ENCODE measurements at places on chromosomes 11 and 22.

- no peak for DNase-seq
Measured at GRCh38 chr11:114977651-114978050, 299.3 kb downstream of the NXPE2 start.

DNA sequence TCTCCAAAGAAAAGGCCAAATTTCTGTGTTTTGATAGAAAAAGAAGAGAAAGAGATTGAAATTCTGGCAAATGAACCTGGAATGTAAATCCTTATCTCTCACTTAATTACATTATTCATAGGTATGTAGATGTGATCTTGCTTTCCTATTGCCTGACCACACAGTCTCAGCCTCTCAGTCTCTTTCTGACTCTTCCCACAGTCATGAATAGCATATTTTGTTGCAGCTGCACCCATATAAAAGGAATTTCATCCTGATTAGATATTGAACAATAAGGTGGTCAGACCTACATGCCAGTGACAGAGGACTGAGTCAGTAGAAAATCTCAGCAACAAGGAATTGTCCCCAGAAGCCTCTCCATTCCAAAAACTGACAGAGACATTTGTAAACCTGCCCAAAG lies 62.9 kb upstream of the LRRC4C start:
- no peak for DNase-seq

- DNase-seq = no peak
Measured at GRCh38 chr11:105211806-105212554, 72.4 kb upstream of the CARD18 start.

- peak; percentile 32 for DNase-seq
Measured at GRCh38 chr11:118488480-118489109, 38.7 kb upstream of the TTC36 start.

DNA sequence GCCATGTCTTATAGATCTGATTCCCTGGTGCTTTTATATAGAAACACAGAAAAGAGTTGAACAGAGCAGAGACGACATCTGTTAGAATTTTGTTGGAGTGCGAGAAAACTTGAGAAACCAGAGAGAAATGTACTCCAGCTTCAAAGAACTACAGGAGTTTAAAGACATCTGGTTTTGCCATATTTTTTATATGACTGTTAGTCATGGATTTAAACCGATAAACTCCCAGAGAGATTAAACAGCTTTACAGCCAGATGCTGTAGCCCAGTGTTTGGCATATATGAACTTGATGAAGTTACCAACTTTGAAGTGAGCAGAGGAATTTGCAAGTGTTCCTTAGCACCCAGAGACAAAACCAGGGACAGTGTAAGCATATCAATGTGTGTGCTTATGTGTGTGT lies 1083.1 kb downstream of the LRRC4C start:
- DNase-seq = peak; percentile 12

DNA sequence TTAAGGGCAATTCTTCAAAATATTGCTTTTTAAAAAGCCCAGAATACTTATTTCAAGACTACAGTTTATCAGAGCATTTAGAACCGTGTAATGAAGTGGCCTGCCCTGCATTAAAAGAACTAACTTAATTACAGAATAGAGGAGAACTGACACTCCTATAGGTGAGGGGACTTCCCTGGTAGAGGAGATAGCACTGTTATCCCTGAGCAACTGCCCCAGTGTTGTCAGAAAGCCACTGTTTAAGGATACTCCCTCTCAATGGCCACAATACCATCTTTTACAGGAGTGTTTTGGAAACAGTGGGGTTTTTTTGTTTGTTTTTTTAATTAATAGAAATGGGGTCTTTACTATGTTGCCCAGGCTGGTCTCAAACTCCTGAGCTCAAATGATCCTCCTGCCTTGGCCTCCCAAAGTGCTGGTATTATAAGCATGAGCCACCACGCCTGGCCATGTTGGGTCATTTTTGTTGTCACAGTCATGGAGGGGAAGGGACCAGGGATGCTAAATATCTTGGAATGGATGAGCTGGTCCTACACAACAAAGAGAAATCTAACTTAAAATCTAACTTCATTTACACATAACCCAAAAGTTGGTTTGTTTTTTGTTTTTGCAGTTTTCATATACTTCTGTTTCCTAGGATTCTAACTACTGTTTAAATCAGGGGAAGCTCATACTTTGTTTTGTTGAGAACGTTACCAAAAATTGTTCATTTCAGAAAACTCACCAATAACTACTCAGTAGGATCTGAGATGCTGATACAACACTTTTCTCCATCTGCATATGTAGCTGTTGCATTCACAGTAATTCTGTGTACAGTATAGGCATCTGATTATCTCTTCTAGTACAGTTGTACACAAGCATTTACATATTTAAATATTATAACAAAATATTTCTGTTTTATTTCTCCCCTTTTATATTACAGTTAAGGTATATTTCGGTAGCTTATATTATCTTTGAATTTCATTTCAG lies 8.1 kb downstream of the RPL27A start:
- no peak for DNase-seq

- no peak for DNase-seq
Measured at GRCh38 chr22:46577368-46578249, 40.2 kb upstream of the CELSR1 start.

DNA sequence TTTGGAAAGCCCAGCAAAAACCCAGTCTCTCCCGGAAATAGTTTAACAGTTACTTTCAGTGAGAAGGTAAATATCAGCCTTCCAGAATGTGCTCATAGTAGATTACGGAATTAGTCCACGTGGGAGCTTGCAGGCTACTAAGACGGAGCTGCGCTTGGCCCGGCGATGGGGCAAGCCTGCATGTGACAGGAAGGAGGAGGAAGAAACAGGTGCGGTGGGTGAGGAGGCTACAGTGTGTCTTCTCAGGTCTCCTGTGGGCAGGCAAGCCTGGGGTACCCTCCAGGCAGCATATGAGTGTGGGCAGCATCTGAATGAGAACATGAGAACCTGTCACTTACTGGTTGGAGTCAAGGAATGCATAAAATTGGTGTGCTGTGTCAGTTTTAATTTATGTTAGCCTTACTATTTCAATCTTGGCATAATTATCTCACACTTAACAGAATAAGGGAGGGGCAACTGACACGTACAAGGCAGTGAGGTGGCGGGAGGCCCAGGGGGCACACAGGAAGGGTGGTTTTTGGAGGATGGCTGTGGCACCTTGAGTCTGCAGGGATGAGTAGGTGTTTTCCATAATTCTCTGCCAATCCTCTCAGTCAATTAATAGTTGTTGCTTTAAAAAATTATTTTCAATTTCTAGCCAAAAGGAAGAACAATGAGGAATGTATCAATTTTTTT lies 35.7 kb downstream of the CLMP start:
- DNase-seq = peak; percentile 55

DNA sequence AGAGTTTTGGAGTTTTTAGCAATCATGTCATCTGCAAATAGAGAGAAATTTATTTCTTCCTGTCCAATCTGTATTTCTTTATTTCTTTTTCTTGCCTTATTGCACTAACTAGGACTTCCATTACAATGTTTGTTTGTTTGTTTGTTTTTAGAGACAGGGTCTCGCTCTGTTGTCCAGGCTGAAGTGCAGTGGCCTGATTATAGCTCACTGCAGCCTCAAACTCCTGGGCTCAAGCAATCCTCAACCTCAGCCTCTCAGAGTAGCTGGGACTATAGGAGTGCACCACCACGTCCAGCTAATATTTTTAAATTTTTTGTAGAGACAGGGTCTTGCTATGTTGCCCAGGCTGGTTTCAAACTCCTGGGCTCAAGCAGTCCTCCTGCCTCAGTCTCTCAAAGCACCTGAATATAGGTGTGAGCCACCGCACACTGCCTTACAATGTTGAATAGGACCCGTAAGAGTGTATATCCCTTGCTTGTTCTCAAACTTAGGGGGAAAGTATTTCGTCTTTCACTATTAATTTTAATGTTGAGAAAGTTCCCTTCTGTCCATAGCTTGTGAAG lies 29.6 kb upstream of the MAPK1 start:
- DNase-seq = no peak

DNA sequence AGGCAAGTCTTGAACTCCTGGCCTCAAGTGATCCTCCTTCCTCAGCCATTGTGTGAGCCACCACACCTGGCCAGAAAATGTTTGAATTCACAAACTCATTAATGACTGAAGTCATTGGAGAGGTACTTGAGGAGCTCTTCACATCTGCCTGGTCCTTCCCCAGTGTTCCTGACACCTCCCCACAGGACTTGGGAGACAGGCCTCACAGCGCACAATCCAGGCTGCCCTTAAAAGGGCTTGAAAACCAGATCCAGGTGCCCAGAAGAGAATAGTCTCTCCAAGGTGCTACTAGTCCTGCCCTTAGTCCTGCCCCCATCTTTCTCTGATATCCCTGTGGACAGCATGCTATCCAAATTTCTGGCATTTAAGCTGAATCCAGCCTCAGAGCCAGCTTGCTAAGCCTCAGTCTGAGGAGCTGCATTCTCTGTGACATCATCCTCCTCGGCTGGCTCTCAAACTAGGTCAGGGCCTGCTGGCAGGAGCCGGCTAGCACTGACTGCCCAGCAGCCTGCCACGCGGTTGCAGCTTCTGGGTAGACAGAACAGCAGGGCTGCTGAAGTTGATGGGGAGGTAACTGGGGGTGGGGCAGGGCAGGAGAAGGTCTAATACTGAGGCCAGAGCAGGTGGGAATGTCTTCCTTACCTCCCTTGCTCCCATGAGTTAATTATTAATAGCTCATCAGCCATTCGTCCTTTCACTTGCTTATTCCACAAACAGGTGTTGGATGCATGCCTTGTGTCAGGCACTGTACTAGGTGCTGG lies 35.3 kb upstream of the NECTIN1 start:
- peak; percentile 45 for DNase-seq

- DNase-seq = no peak
Measured at GRCh38 chr11:76560219-76560618, 110.3 kb downstream of the LRRC32 start.

DNA sequence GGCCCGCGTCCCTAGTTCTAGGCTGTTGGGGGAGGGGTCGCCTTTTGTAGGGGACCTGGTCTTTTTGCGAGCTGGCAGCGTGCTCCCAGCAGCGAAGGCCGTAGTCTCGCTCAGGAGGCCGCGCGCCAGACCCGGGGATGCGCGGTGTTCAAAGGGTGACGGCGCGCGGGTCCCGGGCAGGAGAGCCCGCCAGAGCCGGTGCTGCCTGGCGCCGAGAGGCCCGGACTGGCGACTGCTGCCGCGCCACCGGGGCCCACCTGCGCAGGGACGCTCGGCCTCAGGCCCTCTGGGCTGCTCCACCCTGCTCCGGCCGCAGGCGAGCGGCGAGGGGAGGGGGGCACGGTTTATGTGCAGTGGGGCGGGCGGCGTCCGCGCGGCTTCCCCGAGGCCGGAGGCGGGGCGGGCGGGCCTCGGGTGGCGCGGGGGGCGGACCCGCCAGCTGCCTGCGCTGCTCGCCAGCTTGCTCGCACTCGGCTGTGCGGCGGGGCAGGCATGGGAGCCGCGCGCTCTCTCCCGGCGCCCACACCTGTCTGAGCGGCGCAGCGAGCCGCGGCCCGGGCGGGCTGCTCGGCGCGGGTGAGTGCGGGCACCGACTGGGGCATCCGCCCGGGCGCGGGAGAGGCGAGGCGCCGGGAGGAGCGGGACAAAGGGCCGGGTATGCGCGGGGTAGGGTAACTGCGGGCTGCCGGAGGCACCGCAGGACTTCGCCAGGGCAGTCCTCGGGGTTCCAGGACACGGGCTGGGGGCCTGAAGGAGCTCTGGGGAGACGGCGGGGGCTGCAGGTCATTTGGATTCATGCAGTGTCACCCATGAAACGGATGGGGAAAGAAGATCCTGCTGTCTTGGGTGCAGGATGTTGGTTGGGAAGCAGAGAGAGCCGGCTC lies at the start of gene PRSS23:
Gene PRSS23 (plus strand): TSS at position 467 of the 884 bp plus-strand sequence. CDS start 7,102 bp downstream, outside the sequence.
- DNase-seq = no peak

- no peak for DNase-seq
Measured at GRCh38 chr11:61888590-61888989, 2.8 kb downstream of the FADS3 start.

DNA sequence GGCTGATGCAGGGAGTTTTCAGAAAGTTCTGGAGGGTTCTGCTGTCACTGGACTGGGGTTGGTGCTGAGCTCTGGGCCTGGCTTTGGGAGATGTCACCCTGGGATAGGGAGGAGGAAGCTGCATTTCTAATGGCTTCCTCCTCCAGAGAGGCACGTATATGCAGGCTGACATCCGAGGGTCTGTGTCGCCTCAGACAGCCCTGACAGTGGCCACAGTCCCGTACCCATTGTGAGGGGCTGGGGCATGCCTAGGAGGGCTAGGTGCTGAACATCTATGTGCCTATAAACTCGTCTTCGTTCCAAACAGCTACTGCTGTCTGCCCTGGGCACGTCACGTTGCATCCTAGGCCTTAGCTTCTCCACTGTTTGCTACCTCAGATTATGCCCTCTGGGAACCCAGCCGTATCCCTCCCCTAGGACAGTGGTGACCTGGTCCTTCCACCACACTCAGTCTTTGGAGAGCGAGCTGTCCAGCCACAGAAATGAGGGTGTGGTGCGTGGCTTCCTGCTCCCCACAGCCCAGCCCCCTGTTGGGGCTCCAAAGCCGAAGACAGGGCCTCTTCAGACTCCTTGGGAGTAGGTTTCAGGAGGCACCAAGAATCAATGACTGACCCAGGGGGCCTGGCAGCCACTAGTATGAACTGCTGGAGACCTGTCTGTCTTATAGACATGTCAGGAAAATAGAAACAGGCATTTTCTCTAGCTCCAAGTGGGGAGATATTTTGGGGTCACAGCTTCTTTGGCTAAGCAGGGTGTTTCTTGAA lies 26.4 kb downstream of the ADAMTS15 start:
- DNase-seq = no peak

- no peak for DNase-seq
Measured at GRCh38 chr11:35290876-35291275, 128.5 kb downstream of the SLC1A2 start.

DNA sequence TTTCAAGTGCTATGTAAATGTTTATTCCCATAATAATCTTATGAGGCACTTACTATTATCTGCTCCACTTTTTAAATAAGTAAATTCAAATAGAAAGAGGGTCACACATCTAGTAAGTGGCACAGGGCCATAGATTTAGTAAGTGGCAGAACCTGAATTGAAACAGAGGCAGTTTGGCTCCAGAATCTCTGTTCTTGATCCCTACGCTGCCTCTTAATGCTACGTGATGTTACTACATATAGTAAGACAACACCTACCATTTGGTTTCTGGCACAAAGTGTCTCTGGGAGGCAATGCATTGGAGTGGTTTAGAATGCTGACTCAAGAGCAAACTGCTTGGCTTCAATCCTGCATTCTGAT lies 1018.3 kb downstream of the DLG2 start:
- DNase-seq = no peak

DNA sequence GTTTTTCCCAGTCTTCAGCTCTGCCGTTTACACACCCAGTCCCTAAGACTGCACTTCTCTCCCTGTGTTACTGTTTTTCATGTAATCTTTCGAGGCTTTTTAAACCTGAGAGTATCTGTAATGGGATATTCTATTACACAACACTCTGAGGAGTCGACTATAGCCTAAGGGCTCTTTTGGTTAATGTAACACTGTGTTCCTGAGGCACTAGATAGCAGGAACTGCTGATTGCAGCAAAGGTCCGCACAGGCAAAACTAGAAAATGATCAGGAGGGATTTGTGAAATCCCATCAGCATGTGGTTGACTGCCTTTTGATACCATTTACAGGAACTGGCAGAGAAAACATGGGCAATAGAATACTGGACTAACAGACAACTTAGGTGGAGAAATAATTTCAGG lies 512.3 kb upstream of the RAG2 start:
- peak; percentile 7 for DNase-seq

- no peak for DNase-seq
Measured at GRCh38 chr11:65476632-65477148, 22.2 kb upstream of the MALAT1 start.

Measured in retinal pigment epithelial cell (primary cell).